ENCODE measurements at places on chromosomes 6 and 20.

GRCh38 chr6:159249128-159249527 is 79.9 kb downstream of the FNDC1 start:
- DNase-seq: no peak

GRCh38 chr6:11229655-11230046 is 2.8 kb downstream of the NEDD9 start:
- DNase-seq: no peak

DNA sequence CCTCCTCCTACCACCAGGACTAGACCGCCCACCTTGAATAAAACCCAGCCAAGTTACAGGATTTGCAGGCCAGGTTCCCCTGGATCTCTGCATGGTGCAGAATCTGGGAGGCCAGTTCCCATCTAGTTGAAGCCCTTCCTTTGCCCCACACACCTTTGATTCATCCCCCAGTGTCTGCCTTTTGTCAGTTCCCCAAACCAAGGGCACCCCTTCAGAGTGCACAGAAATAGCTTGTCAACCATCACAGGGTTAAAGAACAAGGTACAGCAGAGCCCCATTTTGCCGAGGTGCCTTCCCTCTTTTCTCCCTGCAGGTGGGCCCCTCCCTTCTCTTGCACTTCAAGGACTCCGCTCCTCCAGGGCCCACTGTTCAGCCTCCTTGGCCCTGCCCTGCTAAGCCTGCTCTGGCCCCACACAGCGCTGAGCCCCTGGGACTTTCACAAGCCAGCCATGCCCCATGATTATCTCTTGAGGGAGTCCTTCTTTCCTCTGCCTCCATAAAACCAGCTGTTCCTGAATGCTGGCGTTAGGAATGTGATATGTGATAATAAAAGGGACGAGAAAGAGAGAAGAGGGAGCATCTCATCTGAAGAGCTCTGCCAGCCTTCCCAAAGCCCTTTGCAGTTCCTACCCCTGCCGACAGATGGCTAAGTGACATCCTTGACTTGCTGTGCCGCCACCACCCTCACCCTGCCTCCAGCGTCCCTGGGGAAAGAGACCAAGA is 280.3 kb downstream of the CDC5L start:
- DNase-seq: peak; percentile 29

- DNase-seq: peak; percentile 15
Observed at GRCh38 chr6:143745166-143746133, 67.7 kb downstream of the PHACTR2 start.

GRCh38 chr6:137218473-137218916 is 690 bp downstream of the IFNGR1 start:
- no peak for DNase-seq

DNA sequence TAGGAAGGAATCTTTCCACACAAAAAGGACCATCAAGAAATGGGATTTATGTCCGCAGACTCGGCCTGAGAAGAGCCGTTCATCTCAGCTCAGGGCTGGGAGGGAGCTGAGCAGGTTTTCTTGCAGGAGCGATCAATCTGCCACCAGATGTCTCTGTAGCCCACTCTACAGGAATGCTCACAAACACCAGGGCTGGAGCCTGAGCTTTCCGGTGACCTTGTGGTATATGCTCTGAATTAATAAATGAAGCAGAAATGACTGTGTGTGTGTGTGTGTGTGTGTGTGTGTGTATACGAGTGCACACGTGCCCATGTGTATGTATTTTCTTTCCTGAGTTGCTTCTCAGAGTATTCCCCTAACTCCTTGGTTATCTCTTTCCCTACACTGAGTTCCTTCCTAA is 12.0 kb downstream of the CD83 start:
- DNase-seq: peak; percentile 34

GRCh38 chr6:69391106-69391505 is 405.7 kb downstream of the LMBRD1 start:
- no peak for DNase-seq

GRCh38 chr6:169518451-169518850 is 183.4 kb downstream of the WDR27 start:
- no peak for DNase-seq

GRCh38 chr6:35247642-35248231 is 11.8 kb upstream of the ZNF76 start:
- DNase-seq: no peak

GRCh38 chr6:53903357-53903756 is 108.6 kb downstream of the LRRC1 start:
- DNase-seq: no peak

GRCh38 chr6:73372516-73372915 is 2.8 kb upstream of the OOEP start:
- DNase-seq: no peak

- DNase-seq: no peak
Observed at GRCh38 chr6:154993026-154993425, 2.1 kb upstream of the TIAM2 start.

DNA sequence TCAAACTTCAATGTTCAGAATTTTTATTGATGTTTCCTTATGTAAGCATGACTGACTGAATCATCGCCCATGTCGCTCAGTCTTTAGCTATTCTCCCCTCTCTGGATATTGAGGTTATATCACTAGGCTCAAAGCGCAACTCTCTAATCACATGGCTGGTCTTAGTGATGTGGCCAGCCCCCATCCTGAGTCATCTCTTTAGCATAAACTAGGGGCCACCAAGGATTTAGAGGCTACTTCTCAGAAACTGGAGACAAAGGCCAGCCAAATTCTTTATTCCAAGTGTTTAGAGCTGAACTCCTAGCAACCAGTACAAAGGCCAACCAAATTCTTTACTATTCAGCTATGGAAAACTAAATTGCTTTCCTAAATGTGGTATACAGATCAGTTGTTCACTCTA is 61.4 kb downstream of the FAM135A start:
- no peak for DNase-seq

DNA sequence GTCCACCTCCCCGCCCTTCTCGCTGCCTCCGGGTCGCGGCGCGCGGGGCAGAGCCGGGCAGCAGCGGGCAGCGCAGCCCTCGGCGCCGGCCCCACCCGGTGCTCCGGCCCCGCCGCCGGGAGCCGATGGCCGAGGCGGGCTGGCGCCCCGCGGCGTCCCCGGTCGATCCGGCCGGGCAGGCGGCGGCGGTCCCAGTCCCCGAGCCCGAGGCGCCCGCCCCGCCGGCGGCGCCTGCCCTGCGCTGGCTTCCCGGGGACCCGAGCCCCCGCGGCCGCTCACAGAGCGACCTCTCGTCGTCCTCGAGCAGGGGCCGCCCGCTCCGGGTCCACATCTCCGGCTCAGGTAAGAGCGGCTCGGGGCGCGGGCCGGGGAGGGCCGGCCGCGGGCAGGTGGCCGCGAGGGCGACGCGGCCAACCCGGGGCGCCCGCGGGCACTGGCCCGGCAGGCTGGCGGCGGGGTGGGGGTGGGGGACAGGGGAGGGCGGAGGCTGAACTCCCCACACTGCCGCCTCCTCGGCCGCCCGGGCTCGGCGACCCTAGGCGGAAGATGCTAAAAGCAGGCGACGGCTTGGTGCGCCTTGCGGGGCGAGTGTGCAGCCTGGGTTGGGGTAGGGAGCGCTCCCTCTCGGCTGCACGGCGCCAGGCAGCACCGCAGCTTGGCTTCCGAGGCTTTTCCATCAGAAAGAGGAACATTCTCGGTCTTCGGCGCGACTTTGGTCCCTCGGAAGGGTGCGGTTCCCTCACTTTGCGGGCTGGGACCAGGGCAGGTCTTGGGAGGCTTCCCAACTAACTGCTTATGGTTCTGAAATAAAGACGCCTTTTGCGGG is 25.6 kb upstream of the FUCA2 start:
- DNase-seq: peak; percentile 41

DNA sequence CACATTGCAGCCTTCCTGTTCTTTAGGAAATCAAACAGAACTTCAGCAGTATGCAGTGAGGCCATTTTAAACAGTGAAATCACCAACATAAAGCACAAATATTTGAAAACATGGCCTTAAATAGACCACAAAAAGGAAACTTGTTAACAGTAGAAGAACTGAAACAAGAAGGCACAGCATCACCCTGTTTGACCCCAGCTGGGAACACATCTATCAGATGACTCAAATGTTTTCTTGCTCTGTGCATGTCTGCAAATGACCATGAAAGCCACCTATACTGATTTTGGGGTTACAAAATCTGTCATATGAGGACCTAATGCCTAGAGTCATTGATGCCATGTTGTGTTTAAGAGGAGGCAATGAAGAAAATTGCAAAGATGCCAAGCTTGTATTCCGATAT is 123.8 kb upstream of the ADGRF1 start:
- DNase-seq: no peak

DNA sequence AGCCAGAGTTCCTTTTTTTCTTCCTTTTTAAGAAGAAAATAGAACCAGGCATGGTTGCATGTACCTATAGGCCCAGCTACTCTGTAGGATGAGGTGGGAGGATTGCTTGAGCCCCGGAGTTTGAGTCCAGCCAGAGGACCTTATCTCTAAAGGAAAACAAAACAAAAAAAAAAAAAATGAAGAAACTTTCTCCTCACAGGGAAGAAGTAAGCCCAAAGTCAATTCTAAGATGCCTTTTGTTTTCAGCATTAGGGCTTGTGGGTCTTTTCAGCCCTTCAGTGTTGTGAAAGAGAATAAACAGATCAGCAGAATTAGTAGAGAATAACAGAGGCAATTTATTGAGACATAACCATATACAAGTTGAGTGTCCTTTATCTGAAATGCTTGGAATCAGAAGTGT is 26.8 kb downstream of the ZNF451 start:
- no peak for DNase-seq

- DNase-seq: no peak
Observed at GRCh38 chr6:43508481-43509141, 1.5 kb downstream of the LRRC73 start.

GRCh38 chr6:70547313-70547712 is 19.4 kb upstream of the SDHAF4 start:
- DNase-seq: no peak

GRCh38 chr20:43941476-43942200 is 27.0 kb downstream of the TOX2 start:
- no peak for DNase-seq

- DNase-seq: peak; percentile 48
Observed at GRCh38 chr6:41577356-41578216, 31.4 kb downstream of the FOXP4 start.

GRCh38 chr20:19510611-19511010 is 247.4 kb upstream of the RIN2 start:
- DNase-seq: no peak

- no peak for DNase-seq
Observed at GRCh38 chr20:57904314-57905105, 194.7 kb upstream of the PMEPA1 start.

DNA sequence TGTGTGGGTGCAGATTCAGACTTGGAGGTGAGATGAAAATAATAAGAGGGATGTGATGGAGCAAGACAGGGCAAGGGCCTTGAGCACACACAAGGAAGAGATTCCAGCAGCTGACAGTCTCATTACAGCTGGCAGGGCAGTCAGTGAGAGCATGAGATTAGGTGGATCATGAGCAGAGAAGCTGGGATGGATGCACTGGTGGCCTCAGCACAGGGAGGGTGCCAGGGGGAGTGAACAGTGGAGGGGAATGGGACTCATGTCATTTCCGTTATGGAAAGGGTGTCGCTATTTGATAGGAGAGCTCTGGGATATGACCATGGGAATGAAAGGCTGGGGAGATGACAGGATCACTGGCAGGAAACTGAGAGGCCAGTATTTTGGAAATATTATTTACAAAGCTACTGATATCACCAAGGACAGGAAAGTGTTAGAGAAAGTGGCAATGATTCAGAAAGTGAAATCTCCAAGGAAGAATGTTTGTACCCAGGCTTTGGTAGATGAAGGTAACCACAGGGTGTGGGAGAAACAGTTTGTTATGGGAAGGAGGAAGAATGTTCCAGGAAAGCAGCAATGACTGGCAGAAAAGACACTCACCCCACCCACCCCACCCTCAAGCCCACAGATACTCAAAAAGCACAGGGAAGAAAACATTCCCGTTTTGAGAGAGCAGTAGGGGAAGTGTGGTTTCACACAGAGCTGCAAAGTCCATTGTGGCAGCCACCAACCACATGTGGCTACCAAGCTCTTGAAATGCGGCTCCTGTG is 214.7 kb upstream of the PROKR2 start:
- no peak for DNase-seq

DNA sequence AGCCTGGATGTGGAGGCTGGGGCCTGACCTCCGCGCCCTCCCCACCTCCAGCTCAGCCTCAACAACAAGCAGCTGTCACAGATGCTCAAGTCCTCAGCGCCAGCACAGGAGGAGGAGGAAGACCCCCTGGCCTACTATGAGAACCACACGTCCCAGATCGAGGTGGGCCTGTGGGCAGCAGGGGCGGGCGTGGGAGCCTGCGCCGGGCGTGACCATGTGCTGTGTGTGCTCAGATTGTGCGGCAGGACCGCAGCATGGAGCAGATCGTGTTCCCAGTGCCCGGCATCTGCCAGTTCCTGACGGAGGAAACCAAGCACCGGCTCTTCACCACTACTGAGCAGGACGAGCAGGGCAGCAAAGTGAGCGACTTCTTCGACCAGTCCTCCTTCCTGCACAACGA is 23.5 kb downstream of the UQCC2 start:
- no peak for DNase-seq

GRCh38 chr6:52310932-52311331 is 26.4 kb upstream of the MCM3 start:
- no peak for DNase-seq

DNA sequence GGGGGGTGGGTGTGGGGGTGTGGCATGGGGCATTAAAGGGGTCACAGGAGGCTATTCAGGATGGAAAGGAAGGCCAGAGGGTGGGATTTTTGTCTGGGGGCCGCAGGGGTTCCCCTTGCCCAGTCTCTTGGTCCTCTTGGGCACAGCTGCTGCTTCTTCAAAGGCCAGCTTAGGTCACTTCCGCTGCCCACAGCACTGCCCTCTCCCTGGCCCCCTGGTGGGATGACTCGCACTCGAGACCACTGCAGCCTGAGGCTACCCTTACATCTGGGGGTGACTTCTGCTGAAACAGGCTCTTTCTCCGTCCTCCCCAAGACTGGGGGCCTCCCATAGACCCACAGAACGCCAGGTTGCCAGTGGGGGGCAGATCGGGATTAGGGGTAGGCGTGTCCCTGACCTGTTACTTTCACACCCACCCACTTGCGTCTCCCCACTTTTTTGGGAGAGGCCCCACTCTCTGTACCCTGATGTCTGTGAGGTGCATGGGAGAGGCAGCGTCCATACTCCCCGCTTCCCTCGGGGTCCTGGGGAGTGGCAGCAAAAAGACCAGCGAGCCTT is 1.3 kb downstream of the LKAAEAR1 start:
- no peak for DNase-seq

Measured in HCT116 (cell line).